T1000 (cell line): ENCODE measurements at places on chromosomes 16 and 17.
A peak's percentile ranks its signal among the peaks of the same experiment; 100 is the strongest.

DNA sequence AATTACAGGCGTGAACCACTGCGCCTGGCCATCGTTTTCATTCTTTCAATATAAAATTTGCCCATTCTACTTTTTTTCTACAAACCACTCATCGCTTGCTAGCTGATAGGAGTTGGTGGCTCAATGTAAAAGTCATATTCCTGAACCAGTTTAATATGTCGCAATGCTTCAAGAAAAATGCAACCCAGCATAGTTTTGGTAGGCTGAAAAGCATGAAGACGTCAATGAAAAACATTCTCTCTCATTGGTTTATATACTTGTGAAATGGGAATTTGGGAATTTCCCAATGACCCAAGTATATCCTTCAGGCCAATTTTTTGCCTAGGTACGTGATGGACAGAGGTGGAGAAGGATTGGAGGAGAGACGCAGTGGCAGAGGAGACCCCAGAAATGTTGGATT, 26.9 kb downstream of the USP43 start:
- no peak for DNase-seq

DNA sequence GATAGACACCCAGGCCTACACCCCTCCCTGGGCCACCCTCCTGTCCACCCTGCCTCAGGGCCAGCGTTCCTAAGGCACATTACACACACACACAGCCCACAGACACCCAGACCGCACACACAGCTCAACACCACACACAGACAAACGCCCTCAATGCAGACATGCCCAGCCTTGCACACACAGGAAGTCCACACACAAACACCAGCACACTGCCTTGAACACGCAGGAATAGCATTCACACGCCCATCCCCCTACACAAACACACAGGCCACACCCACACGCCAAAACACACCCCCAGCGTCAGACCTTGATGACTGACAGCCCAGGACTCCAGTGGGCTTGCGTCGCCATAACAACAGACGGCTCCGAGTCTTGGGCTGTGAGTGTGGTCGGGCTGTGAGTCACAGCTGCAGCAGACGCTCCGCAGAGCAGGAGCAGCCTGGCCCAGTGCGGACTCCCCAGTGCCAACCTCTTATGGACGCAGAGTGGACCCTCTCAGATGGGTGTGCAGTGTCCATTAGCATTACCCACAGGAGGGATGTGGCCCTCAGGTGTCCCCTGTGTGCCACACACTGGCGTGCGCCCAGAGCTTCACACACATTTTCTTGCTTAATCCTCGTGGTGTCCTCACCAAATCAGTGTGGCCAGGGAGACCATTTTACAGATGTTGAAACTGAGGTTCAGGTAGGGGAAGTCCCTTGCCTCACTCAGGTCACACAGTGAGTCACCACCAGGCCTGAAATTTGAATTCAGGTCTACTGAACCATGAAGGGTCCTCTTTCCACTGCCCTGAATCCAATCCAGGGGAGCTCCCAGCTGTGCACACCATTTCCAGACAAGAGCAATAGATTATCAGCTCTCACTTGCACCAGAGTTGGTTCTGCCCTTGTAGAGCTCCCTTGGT, 17.8 kb upstream of the RAI1 start:
- peak; percentile 77 for DNase-seq

- DNase-seq, result no peak
Observed at GRCh38 chr16:86026171-86026910, 127.4 kb downstream of the IRF8 start.

DNA sequence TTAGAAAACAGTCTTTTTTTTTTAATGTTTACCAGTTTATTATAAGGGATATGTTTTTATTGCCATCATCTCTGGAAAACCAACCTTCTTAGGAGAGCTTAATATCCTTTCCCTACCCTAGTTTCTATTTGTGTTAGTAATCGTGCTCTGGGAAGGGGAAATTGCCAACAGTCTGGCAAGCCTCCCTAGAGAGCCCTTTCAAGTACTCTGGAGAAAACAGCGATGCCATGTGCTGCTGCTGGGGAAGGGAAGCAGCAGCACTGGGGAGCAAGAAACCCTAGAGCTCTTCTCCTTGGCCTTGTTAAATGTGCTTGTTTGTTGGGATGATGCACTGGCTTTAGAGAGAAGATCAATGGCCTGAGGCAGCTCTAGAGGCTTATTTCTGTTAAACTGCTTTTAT, 10.3 kb downstream of the RETREG3 start:
- DNase-seq, result no peak

DNA sequence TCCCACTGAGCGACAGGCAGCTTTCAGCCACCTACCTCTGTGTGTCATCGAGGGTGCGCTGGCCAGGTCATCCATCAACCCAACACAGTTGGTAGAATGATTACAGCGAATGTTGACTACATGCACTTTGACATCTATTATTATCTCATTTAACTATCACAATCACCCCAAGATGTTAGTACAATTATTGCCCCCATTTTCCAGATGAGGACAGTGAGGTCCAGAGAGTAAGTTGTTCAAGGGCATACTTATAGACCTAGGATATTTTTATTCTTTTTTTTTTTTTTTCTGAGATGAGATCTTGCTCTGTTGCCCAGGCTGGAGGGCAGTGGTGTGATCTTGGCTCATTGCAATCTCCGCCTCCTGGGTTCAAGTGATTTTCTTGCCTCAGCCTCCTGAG, 8.3 kb upstream of the ITGAM start:
- no peak for DNase-seq

- DNase-seq, result no peak
Observed at GRCh38 chr16:51880776-51881175, 666.2 kb downstream of the TOX3 start.

- no peak for DNase-seq
Observed at GRCh38 chr17:56613131-56613530, 19.6 kb downstream of the NOG start.

DNA sequence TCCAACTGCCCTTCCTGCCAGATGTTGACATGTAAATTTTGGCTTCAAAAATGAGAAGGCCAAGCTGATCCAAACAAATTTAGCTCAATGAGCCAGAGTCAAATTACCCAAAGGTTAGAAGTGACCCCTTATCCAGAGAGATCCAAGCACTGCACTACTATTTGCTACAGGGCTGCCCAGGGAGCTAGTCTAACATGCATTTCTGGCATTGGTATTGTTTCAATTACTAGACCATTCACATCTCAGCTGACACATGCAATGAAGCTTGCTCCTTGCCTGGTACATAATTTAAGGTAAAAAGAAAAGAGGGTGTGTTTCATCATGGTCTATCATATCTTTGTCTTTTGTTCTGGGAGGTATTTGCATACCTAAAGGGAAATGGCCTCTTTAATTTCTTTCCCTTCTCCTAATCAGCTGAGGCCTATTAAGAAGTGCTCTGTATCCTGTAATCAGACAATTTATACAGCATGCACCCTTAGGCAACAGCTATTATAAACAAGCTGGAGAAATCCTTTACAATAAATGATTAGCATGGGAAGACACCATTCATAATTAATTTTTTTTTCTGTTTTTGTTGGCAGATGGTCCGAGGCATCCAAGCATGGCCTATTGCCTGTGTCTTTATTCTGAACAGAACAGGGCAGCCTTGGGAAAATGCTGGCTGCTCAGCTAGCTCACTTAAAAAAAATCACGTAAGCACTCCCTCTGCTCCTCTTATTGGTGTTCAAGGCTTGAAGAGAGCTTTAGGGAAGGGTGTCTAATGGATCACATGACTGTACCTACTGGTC, 161.5 kb upstream of the SALL1 start:
- no peak for DNase-seq

DNA sequence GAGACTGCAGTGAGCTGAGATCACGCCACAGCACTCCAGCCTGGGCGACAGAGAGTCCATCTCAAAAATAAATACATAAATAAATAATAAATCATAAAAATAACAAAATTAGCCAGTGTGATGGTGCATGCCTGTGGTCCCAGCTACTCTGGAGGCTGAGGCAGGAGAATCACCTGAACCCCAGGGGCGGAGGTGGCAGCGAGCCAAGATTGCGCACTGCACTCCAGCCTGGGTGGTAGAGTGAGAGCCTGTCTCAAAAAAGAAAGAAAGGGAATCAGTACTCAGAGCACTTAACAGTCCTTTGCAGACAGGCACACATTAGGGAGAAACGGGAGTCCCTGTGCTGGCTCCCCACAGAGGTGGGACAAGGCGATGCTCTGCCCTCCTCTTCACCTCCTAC, 25.1 kb downstream of the MAPK8IP3 start:
- DNase-seq, result no peak

- no peak for DNase-seq
Observed at GRCh38 chr17:39318636-39319035, 82.8 kb downstream of the FBXL20 start.

GRCh38 chr16:47713225-47713595, 252.1 kb downstream of the PHKB start:
- peak; percentile 4 for DNase-seq

DNA sequence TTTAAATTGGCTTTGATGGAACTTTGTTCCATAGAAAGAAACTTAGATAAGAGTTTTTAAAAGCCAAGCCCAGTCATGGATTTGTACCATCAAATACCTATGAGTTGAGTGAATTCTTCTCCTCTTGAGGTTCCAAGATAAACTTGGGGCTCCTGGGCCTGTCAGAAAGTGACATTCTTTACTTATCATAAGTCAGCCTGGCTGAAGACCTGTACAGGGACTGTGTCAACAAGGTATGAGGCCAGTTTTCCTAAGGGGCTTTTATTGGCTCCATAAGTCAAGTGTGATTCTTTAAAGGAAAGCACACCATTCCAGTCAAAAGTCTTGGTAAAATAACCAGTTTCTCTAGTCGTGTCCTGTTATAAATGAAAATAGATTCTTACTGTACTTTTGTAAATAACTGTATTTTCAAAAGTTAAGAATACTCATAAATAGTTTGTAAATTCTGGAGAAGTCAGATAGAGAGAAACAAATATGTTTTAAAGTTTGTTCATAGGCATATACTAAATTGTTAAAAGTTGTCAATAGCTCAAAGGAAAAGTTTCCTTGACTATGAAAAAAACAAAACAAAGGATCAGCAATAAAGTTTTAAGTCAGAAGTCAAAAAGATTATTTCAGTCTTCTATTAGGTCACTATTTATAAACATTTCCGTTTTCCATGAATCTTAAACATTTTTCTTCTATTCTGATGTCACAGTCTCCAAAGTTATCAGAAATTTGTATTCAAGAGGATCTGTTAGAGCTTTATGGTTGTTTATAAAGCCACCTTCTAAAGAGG, 22.5 kb upstream of the MYO1D start:
- no peak for DNase-seq

DNA sequence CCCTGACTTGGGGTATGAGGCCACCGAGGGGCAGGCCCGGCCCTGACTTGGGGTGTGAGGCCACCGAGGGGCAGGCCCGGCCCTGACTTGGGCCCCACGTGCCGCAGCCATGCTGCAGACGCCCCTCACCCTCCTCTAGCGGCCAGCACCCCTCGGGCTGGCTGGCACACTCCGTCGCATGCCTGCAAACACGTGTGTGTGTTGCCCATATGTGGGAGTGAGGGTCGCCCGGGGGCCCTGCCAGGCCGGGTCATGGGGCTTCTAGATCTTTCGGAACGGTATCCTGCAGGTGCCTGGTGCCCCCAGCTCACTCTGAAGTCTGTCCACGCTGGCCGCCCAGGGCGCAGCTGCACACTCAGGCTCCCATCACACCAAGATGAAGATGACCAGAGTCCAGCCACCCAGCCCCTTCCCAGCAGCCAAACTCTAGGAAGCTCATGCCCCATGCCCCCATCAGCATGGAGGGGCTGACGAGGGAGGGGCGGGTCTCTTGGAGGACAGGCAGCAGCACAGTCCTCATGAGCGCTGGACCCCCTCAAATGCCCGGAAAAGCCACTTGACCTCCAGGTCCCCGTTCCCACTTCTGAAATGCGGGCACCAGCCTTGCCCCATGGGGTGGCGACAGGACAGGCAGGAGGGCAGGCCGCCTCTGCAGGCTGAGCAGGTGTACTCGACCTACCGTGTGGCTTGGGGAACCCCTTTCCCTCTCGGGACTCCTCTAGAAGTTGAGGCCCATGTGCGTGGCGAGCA, 33.8 kb downstream of the CTU2 start:
- no peak for DNase-seq

- DNase-seq, result no peak
Observed at GRCh38 chr17:19338031-19338990, 24.2 kb downstream of the B9D1 start.

DNA sequence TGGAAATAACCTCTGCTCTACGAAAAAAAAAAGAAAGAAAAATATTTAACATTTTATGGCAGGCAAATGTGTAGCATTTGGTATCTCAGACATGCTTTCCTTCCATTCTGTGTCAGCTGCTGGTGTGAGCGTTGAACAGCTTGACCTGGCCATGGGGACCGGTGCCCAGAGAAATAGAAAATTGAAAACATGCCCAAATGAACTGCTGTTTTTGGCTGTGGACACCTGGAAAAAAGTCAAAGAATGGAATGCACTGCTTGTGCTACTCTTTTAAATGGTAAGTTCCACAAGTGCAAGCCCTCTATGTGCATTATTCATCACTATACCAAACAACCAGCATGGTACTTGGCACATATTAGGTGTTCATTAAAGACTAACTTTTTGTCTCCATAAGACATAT, 127.2 kb downstream of the CDH8 start:
- DNase-seq, result no peak

DNA sequence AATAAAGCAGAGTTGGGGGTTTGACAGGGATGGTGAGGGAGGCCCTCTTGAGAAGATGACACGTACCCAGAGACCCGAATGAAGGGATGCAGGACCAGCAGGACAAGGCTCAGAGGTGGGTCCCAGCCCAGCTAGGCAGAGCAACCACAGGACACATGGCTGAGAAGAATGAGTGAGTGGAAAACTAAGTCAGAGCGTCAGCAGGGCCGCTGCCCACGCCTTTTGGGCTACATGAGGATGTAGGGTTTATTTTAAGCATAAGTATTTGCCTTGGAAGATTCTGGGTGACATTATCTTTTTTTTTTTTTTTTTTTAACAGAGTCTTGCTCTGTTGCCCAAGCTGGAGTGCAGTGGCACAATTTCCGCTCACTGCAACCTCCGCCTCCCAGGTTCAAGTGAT, 176.0 kb downstream of the TMEM132E start:
- DNase-seq, result no peak

GRCh38 chr17:74737299-74738050, 419 bp downstream of the RAB37 start:
- peak; percentile 94 for DNase-seq

GRCh38 chr17:74045608-74046280, 157.7 kb upstream of the RPL38 start:
- DNase-seq, result no peak

GRCh38 chr16:4618645-4619418, 4.1 kb upstream of the UBALD1 start:
- DNase-seq, result no peak

- no peak for DNase-seq
Observed at GRCh38 chr17:39787041-39787440, 49.3 kb downstream of the GRB7 start.

DNA sequence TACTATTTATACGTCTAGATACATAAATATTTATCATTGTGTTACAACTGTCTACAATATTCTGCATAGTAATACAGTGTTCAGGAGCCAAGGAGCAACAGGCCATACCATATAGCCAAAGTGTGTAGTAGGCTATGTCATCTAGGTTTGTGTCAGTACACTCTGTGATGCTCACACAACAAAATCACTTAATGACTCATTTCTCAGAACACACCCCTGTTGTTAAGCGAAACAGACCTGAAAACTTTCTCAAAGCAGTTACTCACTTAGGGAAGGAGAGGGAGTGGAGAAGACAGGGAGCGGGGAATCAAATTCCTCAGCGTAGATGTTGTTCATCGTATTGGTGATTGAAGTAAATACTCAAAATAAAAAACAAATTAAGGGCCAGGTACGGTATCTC, 269.5 kb downstream of the STX8 start:
- DNase-seq, result no peak
